ENCODE measurements at places on chromosomes 7 and 10.

DNA sequence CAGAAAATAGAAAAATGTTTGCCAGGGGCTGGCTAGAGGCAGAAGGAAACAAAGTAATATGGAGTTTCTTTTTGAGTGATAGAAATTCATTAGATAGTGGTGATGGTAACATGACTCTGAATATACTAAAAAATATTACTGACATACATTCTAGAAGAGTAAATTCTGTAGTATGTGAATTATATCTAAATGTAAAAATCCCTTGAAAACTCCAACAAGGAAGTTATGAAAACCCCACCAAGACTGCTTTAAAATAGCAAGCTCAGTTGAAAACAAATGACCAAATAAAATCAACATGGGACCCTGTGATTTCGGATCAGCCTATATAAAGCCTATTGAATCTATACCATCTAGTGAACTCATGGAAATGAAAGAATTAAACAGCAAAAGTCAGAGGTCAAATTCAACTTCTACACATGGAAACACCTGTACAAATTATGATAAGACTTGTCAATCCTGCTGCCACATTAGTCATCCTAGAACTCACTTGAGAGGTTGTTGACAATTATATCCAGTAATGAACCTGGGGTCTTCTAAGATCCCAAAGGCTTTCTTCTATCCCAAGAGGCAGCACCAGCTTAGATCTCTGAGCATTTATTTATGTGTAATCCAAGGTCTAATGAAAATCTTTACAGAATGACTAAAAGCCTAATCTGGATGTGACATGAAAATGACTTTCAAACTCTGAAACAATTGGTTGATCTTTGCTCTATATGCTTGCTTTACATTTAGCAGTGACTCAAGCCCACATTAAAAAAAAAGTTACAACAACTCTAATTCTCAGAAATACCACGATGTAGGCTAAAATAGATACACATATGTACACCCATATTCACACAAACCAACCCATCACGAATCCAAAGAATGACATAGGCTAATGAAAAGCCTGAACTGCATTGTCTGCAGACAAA is 59.3 kb downstream of the OSBPL3 start:
- no peak for DNase-seq

- DNase-seq, result no peak
Observed at GRCh38 chr7:89761173-89761572, 393.1 kb upstream of the STEAP1 start.

DNA sequence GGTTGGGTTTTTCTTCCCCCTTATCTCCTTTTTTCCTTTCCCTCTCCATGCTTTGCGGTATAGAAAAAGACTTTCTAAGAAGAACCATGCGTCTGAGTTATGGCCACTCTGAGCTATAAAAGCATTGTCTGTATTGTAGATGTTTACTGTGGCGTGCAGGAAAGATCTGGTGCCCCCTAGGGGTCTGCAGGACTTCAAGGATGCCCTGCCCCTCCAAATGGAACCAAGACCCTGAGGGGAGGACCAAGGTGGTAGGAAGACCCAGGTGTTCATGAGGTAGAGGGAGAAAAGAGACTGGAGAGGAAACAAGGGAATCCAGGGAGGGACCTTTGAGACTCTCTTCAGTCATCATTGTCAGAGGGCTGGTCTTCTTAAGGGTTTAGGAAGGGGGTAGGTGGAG is 68.8 kb downstream of the CYP26A1 start:
- DNase-seq, result no peak

GRCh38 chr7:101164071-101164840 is 1.1 kb downstream of the VGF start:
- no peak for DNase-seq

GRCh38 chr7:79454361-79454960 is 994 bp upstream of the MAGI2 start:
- DNase-seq, result no peak

DNA sequence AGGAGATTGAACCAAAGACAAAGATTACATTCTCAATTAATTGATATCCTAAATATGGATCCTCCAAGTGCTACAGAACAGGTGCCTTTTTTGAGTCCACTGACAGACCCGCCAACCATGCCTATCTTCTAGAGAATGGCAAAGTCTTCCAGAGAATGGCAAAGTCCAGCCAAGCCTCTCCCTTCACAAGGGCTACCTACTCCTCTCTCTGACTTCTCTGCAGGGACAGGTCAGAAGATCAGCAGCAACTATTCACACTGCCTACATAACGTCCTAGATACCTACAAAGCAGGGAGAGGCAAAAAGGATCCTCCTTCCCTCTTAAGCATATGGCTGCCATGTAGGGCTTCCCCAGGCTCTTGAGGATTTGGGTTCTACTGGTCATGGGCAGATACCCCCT is 12.4 kb downstream of the UBE2H start:
- no peak for DNase-seq
